ENCODE measurements at places on chromosomes 1 and 21.
A peak's percentile ranks its signal among the peaks of the same experiment; 100 is the strongest.

DNA sequence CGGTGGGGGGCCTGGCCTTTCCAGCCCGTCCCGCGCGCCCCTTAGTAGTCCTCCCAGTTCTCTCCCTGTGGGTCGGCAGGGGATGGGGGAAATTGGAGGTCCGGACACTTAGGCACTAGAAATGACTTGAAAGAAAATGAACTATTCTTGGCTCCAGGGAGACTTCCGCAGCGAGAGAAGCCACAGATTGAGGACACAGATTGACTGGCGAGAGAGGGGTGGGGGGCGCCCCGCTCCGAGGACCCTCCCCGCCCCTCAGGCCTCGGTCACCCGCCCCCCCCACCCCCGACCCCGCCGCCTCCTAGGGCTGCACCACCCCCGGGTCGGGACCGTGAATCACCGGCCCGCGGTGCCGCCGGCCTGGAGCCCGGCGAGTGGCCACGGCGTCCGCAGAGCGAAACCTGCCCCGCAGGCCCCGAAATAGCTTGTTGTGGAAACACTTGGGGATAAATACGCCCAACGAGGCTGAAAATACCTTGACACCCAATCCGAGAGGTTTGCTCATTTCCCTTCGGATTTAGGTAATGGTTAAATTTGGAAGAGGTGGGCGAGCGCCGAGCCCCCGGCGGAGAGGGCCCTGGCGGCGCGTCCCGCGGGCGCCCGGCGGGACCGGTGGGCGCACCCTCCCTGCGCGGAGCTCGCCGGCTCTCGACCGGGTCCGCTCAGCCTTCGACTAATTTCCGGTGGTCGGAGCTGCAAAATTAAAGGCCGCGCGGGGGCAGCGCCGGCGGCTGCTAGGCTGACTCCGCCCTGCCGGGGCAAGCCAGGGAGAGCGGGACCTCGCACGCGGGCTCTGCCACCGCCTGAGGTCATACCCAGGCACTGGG lies at the start of gene GFI1:
GFI1 (minus strand) TSS at position 675 of the 827 bp plus-strand sequence. CDS start 3,438 bp downstream, outside the sequence.
- DNase-seq: peak; percentile 75

DNA sequence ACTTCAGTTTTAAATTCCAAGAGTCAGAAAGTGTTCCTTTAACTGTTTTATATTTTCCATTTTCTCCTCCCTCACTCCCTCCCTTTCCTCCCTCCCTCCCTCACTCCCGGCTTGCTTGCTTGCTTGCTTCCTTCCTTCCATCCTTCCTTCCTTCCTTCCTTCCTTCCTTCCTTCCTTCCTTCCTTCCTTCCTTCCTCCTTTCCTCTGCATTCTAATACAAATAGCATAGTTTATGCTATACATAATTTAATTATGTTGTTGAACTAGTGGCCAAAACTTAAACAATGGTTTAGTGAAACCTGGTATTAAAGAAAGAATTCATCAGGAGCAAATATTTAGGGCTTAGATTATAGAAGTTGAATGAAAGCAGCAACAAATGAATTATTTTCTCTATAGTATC lies 188.5 kb upstream of the OLFM3 start:
- no peak for DNase-seq

- DNase-seq: no peak
Observed at GRCh38 chr21:44598061-44598460, 2.3 kb upstream of the KRTAP10-7 start.

- DNase-seq: no peak
Observed at GRCh38 chr1:178094739-178095645, 1.1 kb downstream of the RASAL2 start.

- DNase-seq: no peak
Observed at GRCh38 chr1:30229960-30230359, 493.4 kb downstream of the MATN1 start.

- peak; percentile 18 for DNase-seq
Observed at GRCh38 chr1:24888061-24888970, 41.8 kb downstream of the RUNX3 start.

GRCh38 chr1:117566556-117566955 lies 39.3 kb upstream of the TENT5C start:
- DNase-seq: no peak

- no peak for DNase-seq
Observed at GRCh38 chr21:34737115-34737514, 68.3 kb downstream of the CLIC6 start.

GRCh38 chr1:58805716-58806571 lies 22.1 kb upstream of the JUN start:
- DNase-seq: no peak

GRCh38 chr1:96510911-96511310 lies 210.7 kb upstream of the PTBP2 start:
- DNase-seq: no peak

GRCh38 chr1:106889059-106889458 lies 167.4 kb upstream of the PRMT6 start:
- no peak for DNase-seq

GRCh38 chr1:208446271-208446691 lies 202.1 kb upstream of the PLXNA2 start:
- DNase-seq: no peak

DNA sequence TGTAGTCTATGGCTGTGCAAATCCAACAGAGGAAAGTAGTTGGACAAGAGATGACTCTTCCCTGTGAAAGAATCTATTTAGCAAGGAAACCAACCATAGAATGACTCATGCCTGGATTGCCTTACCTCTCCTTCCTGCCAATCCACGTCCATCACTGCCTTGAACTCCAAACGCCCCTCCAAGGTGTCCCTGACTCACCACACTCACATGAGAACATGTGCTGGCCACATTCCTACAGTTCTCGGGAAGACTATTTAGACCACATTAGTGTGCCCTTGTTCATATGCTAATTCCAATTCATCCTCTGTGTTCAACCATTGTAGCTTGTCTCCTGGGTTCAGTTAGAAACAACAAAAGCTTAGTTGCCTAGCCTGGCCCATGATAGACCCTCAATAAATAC lies 157.3 kb downstream of the SLC30A10 start:
- no peak for DNase-seq

DNA sequence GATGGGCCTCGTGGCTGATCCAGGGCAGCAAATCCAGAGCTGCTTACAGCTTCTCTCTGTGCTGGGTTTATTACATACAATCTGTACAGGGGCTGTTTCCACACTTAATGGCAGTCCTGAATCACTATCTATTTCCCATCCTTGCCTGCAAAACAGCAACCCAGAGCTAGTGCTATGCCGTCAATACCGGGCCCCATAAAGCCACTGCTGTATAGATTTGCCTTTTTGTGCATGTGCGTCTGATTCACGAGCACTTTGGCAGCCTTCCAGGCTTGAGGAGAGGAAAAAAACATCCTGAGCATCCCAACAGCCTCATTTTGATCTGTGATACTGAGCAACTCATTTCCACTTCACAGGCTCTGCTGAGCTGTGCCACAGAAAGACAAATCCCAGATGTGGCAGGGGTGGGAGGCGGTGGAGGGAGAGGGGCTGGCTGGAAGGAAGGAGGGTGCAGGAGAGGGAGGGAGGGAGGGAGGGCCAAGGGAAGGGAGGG lies 65.2 kb upstream of the TARBP1 start:
- DNase-seq: peak; percentile 37

- DNase-seq: no peak
Observed at GRCh38 chr21:34930971-34931370, 118.1 kb downstream of the RUNX1 start.

GRCh38 chr1:22332424-22332717 lies 119.3 kb upstream of the ZBTB40 start:
- no peak for DNase-seq

DNA sequence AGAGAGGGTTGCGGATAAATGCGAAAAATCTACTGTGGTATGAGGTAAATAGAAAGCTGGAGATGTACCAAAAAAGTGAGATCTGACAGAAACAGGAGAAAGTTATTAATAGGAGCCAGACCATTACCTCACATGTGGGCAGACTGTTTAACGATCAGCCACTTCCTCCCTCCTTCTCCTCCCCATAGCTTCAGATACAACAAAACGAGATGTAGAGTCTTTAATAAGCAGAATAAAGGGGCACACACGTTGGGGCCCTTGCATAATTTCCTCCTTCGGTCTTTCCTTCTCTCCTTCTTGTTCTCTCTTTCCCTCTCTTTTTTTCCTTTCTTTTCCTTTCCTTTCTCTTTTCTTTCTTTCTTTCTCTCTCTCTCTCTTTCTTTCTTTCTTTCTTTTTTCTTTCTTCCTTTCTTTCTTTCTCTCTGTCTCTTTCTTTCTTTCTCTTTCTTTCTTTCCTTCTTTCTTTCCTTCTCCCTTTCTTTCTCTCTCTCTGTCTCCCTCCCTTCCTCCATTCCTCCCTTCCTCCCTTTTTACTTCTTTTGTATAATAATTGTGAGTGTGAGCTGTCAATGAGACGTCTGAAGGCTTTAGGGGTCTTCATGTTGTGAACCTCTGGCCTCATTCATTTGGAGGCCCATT lies 242.1 kb downstream of the GRIK1 start:
- no peak for DNase-seq

DNA sequence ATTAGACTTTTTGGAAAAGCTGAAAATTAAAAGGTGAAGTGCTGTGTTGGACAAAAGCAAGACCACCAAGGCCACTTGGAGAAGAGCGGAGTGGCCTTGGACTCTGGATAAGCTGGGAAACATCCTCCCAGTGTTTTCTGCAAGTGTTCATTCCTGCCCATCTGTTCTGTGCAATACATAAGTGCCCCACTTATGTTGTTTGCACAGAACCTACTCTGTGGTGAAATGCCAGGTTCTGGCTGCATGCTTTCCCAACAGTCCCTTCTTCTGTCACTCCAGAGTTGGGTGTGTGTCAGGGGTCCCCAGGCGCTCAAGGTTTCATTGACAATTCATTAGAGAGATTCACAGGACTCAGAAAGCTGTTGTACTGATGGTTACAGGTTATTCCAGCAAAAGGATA lies 30.3 kb downstream of the NHLH2 start:
- no peak for DNase-seq

DNA sequence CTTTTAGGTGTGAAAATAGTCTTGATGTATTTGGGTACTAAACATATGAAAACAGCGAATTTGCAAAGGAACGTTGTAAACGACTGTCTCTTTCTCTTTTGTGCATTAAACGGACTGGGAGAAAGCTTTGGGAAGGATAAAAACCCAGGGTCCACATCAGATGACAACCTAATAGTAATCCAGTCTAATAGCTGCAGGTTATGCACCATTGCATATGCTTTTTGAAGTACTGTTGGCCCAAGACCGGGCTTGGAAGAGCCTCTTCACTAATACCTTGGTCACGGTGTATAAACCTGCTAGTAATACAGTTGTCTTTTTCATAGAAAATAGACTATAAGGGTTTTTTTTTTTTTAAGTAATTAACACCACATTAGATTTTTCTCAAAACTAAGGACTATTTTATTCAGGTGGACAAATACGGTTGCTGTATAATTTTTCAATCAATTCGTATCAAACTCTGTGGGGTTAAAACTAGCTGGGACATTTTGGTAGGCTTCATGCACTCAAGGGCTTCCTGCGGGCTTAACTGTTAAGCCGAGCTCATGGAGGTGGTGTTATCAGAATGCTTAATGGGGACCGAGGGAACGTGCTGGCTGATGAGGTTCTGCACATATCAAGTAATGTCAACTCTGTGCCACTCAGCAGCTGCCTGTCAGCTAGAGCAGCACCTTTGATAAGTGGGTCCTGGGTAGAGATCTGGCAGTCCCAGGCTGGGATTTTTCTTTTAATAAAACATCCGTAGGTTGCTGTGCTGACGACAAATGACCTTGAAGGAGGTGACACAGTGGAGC lies 2.1 kb downstream of the RYR2 start:
- DNase-seq: no peak

DNA sequence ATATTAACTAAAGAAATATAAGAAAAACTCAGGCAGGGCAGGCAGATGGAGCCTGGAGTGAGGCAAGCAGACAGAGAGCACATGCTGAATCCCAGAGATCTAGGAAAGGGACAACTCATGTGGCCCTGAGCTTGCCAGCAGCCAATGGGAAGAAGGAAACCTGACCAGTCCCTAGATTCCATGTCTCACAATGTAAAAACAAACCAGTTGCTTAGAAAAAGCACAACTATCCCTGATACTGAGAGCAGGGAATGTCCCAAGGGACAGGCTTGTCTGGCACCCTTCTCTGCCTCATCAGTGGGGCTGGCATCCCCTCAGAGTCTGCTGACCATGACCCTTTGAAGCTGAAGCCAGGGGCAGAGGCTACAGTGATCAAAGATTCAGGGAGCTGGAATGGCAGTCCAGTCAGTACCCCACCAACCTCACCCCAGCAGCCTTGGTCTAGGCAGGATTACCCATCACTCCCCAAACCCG lies 27.8 kb downstream of the HSPG2 start:
- no peak for DNase-seq

DNA sequence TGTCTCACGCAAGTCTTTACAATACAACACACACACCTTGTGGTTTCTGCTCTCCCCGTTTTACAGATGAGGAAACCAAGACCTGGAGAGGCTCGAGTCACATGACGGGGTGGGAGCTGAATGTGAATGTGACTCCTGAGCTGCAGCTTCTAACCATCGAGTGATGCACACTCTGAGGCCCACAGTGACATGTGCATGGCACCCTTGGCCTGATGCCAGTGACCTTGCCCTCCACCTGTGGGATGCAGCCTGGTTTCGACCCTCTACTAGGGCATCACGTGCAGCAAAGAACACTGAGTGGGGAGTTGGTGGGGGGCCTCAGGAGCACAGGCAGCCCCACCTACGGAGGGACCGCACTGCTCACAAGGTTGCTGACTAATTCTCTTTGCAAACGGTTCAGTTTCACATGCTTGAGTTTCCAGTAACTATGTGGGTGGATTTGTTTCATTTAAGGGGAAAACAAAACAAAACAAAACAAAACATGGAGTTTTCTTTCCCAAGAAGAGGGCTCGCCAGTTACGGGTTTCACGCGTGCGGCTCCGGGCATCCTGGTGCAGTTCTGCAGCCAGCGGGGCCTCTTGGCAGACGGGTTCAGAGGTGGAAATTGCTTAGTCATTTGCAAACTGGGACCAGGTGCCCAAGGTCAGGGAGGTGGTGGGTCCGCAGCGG lies 22.9 kb downstream of the SPSB1 start:
- DNase-seq: peak; percentile 48

DNA sequence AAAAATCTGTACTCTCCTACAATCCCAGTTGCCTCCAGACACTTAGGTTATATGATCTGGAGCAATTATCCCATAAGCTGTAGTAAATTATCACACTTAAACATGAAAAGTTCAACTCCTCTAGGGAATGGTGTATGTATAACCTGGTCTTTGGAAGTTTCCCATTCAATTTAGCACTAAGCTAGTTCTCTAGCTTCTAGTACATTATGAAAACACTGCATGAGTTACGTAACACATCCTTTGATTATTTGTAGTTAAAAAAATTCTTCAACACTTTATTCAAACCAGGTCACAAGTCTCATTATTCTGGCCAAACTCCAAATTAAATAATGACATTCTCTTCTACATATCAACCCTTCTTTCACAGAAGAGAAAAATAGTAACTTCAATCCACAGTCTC lies 827.0 kb upstream of the ADAMTS5 start:
- no peak for DNase-seq

- DNase-seq: no peak
Observed at GRCh38 chr1:203166192-203166940, 9.3 kb downstream of the MYBPH start.

- no peak for DNase-seq
Observed at GRCh38 chr1:225657462-225657989, 4.6 kb upstream of the ENAH start.

GRCh38 chr1:183356534-183357182 lies 61.5 kb downstream of the NMNAT2 start:
- DNase-seq: no peak
